ENCODE measurements at places on chromosomes 6 and 20.
A peak's percentile ranks its signal among the peaks of the same experiment; 100 is the strongest.

GRCh38 chr20:25761596-25761995 is 64.9 kb upstream of the ZNF337 start:
- DNase-seq = no peak

- DNase-seq = no peak
These were observed 69.7 kb downstream of the HIVEP1 start for GRCh38 chr6:12081771-12082170.

DNA sequence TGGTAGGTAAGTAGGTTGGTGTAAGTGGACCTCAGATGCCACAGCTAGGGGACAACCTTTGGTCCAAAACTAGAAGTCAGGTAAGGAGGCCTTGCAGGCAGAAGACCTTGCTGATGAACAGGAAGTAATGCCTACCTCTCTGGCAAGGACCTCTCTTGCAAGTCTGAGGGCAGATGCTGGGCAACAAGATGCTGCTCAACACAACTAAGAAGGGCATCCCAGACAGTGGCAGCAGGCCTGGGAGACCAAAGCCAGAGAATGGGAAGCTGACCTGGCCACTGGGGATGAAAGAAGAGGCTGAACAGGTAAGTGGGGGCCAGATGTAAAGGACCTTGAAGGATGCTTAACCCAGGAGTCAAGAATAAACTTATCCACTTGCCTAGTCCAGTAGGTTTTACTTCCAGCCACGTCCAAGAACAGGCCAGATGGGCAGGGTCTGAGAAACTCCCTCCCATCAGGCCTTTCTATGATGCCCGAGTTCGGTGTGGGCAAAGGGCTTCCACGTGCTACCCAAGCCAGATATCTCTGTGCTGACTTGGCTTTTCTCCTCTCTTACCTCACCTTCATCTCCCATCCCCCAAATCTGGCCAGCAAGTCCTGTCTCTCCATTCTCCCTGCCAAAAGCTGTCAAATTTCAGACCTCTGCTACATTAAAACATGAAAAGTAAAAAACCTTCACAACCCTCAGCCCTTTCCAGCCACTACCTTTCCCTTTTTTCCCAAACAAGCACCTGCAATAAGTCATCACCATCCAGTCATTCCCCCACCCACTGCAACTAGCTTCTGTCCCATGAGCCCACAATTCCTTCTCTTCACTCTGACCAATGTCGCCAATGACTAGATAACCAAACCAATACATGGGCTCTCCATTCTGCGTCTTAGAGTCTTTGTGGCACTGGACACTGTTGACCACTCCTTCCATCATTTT is 11.5 kb upstream of the PLCG1 start:
- no peak for DNase-seq

- DNase-seq = peak; percentile 55
These were observed 512.5 kb downstream of the BCKDHB start for GRCh38 chr6:80618953-80619352.
